ENCODE measurements at places on chromosomes 5 and 9.

DNA sequence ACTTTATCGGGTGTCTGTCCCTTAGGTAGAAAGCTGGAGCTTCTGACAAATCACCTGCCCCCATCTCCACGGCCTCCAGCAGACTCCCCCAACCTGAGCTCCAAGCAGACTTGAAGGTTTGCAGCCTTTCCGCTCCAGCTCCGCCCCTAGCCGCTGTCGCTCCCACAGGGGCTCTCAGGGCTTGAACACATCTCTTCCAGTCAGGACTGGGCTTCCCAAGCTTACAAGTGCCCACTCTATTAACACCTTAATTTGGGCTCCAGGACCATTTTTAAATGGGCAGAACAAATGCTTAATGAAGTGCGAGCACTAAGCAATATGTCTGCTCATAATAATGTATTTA is 17.2 kb upstream of the SLC25A51 start:
- DNase-seq, result no peak

GRCh38 chr9:84173961-84174360 is 166.6 kb downstream of the SLC28A3 start:
- DNase-seq, result no peak

DNA sequence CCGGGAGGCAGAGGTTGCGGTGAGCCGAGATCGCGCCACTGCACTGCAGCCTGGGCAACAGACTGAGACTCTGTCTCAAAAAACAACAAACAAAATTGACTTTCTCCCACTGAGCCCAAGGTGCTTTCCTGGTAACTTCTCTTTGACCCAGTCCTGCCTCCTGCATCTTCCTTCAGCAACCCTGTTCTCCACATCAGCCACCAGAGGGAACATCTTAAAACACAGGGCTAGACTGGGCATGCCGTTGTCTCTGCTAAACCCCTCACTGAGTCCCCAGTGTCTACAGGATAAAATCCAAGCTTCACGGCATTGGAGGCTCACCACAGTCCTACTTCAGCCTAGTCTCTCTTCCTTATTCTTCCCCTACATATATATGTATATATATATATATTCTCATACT is 39.8 kb upstream of the KCNMB1 start:
- DNase-seq, result peak; percentile 29

GRCh38 chr9:109880276-109881169 is 100.5 kb downstream of the PALM2AKAP2 start:
- no peak for DNase-seq

GRCh38 chr9:128459011-128459410 is 3.2 kb downstream of the ODF2 start:
- no peak for DNase-seq

GRCh38 chr9:32172256-32172655 is 212.2 kb upstream of the ACO1 start:
- no peak for DNase-seq

- DNase-seq, result no peak
Observed at GRCh38 chr9:99582814-99583213, 238.9 kb upstream of the NR4A3 start.

Data from MG63 (cell line).